ENCODE measurements at places on chromosomes 7 and 10.

- no peak for DNase-seq
Measured at GRCh38 chr10:51075043-51075872, 971 bp downstream of the PRKG1 start.

GRCh38 chr10:63518690-63519288, 2.4 kb upstream of the REEP3 start:
- no peak for DNase-seq

GRCh38 chr10:113291413-113291812, 261.4 kb upstream of the HABP2 start:
- DNase-seq = no peak

GRCh38 chr7:67823345-67823744, 826.7 kb downstream of the TYW1 start:
- no peak for DNase-seq

DNA sequence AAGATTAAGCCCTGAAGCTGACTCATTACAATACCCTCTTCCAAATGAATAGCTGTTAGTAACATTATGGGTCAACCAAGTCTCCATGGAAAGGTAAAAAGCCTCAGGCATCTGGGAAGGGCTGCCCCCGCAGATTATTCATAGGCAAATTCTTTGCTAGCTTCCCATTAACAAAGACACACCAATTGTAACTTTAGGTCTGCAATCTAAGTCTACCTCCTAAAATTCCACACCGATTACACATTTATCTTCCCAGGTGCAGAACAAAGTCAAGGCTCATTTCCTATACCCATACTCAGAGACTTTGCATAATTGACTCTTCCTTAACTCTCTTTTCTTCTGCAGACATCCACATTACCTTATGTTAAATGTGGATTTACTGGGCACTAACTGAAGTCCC, 826.3 kb upstream of the MBL2 start:
- DNase-seq = no peak

GRCh38 chr10:77386365-77386764, 251.2 kb downstream of the KCNMA1 start:
- no peak for DNase-seq

- DNase-seq = no peak
Measured at GRCh38 chr10:106033065-106033464, 1131.4 kb downstream of the SORCS1 start.

GRCh38 chr7:37052705-37053104, 328.4 kb upstream of the AOAH start:
- DNase-seq = no peak

DNA sequence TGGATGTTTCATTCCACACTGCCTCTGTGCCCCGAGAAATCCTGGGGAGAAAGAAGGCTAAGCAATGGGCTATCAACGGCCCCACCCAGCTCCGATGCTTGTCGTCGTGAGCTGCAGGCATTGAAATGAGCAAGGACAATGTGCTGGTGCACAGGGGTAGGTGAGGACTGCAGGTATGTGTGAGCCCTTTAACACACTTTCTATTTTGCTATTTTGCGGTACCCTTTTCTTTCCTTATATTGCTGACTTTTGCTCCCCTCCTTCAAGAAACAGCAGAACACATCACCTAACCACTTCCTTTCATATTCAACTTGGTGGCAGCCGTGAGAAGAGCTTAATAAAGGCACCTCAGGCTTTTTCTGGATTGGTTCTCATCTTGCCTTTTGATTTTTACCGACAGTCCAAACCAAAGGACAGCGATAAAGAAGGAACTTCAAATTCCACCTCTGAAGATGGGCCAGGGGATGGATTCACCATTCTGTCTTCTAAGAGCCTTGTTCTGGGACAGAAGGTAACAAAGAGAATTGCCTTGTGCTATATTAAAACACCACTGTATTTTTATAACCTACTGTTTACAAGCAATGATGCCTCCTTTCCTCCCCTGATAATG, 39.2 kb downstream of the AIFM2 start:
- DNase-seq = no peak

- no peak for DNase-seq
Measured at GRCh38 chr7:32251659-32252058, 181.5 kb upstream of the PDE1C start.

DNA sequence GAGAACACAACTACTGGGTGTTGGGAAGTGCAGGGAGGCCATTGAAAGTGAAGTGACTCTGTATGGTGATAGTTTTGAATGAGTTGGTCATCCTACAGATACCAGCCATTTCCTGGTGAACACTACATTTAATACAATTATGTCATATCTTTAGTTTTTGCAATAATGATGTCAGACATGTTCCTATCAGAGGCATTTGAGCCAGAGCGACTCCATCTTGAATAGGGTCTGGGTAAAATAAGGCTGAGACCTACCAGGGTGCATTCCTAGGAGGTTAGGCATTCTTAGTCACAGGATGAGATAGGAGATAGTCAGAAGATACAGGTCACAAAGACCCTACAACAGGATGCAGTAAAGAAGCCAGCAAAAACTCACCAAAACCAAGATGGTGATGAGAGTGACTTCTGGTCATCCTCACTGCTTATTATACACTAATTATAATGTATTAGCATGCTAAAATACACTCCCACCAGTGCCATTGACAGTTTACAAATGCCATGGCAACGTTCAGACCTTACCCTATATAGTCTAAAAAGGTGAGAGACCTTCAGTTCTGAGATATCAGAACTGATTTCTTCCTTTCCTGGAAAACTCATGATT, 28.2 kb downstream of the ADK start:
- DNase-seq = no peak

DNA sequence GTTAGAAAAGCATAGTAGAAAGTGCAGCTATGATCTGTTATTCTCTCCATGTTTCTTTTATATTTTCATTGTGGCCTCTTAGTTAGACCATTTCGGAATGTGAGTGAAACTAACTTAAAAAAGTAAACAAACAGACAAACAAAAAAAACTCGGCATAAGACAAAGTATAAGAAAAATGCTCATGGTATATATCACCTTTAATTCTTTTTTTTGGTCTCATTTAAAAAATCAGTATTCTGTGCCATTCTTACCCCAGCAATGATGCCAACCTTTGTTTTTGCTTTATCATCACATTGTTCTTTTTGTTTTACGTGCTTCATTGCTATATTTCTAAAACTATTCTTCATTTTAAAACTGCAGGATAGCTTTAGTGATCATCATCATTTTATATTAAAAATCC, 2.8 kb upstream of the TMEM229A start:
- no peak for DNase-seq

DNA sequence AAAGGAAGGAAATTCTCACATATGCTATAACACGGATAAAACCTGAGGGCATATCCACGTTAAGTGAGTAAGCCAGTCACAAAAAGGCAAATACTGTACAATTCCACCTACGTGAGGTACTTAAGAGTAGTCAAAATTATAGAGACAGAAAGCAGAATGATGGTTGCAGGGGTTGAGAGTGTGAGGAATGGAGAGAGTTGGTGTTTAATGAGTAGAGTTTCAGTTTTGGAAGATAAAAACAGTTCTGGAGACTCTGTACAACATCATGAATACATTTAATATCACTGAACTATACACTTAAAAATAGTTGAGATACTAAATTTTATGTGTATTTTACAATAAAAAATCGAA, 95.1 kb downstream of the SNX13 start:
- DNase-seq = no peak

DNA sequence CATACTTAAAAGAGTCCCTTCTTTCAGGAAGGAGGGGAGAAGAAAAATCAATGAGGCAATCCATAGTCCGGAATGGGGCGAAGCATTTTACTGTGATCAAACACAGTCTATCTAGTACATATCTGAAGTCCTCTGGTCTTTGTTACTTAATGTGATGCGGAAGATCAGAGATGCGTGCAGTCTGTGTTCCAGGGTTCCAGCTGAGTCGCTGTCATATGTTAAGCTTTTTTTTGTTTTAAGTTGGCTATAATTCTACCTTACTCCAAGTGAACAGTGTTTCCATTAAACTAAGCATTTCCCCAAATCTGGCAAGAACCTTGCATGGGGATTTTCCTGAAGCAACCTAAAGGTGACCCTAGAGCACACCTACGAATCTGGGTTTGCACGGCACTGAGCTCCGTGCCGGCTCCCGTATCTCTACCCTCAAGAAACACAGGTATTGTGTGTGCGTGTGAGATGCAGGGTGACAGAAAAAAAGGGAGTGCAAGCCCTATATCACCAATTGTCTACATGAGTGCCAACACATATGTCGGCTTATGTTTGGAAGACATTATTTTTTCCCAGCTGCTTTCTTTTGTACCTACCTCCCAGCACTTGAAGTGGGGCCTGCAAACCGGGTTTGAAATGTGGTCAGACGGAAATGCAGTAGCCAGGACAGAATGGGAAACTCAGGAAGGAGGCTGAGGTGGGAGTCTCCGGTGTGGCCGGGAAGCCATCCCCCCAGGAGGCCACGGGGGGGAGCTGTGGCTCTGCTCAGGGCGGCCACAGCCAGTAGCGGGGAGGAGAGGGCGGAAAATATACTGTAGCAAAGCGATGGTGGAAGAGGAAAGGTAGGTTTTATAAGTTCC, 435.8 kb upstream of the MGMT start:
- DNase-seq = no peak

DNA sequence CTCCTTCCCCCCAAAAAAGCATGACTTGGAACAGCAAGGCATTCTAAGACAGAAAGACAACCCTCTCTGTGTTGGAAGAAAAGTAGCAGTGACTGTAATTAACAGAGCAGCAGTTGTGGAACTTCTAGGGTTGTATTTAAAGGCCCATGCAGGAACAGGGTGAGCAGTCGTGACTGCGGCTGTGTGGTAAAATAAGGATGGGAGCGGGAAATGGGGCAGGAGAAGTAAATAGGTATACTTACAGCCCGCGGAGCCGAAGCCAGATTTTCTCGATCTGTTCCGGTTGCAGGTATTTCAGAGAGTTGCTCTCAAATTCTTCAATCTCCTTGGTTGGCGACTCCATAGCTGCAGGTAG, 179 bp downstream of the PDE1C start:
- DNase-seq = no peak

GRCh38 chr7:26055241-26055640, 96.8 kb upstream of the NFE2L3 start:
- DNase-seq = no peak

DNA sequence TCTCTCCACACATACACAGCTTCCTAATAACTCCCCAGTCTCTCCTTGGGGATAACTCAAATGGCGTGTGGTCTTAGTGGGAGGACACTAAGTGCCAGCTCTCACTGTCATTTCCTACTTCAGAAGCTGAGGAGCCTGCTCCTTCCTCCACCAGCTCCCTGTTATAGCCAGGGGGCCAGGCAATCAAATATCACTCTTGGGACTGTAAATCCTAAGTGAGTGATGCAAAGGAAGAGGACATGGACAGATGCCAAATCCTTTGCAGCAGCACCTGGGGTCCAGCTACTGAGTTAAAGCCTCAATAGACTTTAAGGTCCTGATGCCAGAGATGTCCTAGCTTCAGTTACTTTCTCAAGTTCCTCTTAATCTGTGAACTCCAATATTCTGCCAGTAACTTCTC, 34.1 kb downstream of the SEM1 start:
- peak; percentile 35 for DNase-seq

DNA sequence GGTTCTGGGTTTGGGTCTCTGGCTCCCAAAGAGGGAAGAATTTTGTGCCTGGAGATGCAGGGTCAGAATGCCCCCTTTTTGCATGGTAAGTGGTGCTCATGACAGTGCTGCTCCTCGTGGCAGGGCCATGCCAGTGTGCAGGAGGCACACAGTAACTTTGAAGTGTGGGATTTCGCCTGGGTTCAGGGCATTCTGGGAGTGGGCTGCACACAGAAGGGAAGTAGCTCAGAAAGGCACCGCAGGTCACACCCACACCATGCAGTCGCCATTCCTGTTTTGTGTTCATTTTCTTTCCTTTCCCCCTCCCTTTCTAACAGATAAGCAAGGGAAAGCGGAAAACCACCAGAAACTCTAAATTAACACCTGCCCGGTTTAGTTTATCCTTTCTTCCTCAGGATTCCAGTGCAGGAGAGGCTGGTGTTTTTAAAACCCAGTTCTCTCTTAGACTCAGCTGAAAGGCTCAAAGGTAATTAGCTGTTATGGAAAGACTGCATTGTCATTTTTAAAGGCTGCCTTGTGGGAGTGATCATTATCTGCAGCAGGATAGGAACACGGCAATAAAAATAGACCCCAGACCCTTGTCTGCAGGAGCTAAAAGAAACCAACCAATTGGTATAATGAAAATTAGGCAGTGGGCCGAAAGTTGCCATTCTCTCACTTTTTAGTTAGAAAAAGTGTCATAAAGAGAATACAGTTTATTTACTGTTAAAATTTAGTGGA, 50.2 kb downstream of the EEPD1 start:
- no peak for DNase-seq

GRCh38 chr7:74583630-74584029, 73.9 kb upstream of the GTF2I start:
- DNase-seq = no peak

DNA sequence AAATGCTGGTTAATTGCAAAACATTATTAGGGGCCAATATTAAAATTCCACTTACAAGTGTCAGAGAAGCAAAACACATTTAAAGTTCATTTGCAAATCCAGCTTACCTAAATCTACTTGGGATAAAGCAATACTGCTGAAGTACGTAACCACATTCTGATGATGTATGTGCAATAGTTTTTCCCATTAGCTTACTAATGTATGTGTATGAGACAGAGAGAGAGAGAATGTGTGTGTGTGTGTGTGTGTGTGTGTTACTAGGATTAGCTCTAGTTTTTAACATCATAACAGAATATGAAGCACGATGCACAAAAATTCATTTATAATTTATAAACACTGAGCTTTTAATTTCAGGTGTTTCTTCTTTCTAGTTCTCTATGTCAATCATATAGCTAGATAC, 1074.2 kb upstream of the C7orf33 start:
- DNase-seq = no peak
